ENCODE measurements at places on chromosomes 4 and X.

- DNase-seq, result peak; percentile 4
Measured at GRCh38 chrX:19628011-19628575, 112.8 kb upstream of the MAP3K15 start.

GRCh38 chrX:129726307-129727111 lies 12.3 kb upstream of the XPNPEP2 start:
- DNase-seq, result peak; percentile 21

- peak; percentile 62 for DNase-seq
Measured at GRCh38 chrX:68995780-68996551, 167.1 kb downstream of the EFNB1 start.

GRCh38 chr4:169286562-169287301 lies 16.0 kb upstream of the SH3RF1 start:
- DNase-seq, result no peak

DNA sequence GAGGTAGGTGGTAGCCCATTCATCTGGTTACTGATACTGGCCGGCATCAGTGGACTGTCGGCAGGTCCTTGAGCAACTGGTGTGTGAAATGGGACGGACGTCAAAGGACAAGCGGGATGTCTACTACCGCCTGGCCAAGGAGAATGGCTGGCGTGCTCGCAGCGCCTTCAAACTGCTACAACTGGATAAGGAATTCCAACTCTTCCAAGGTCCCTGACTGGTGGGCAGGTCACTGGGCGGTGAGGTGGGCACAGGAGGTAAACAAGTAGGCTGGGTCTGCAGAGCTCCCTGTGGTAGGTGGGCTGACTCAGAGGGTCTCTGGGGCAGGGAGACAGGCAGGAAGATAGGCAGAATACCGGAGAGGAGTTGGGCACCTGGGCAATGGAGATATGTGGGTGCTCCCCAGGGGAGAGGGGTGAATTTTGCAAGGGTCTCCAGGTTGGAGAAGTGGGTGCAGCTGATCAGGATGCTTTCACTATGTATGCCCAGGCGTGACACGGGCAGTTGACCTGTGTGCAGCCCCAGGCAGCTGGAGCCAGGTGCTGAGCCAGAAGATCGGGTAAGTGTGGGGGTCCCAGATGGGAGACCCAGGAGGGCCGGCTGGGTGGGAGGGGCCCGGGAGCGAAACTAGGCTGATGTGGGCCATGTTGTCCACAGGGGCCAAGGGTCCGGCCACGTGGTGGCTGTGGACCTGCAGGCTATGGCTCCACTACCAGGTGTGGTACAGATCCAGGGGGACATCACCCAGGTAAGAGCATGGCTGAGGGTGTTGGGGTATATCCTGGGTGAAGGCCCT lies 2.2 kb downstream of the FTSJ1 start:
- no peak for DNase-seq

DNA sequence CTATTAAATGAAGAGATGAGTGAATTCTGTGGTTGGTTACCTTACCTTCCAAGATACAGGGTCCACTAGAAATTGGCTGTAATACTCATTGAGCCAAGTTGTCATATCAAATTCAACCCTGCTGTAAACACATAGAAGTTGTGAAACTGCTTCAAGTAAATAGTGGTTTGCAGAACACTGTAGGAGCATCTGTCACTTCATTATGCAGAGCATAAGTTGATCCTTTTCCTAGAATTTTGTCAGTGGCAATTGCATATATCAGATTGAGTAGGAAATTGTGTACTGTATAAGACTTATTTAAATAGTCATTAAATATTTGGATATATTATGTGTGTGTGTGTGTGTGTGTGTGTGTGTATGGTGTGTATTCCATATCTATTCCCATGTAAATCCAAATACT lies 8.8 kb upstream of the XK start:
- no peak for DNase-seq

- DNase-seq, result peak; percentile 82
Measured at GRCh38 chrX:48475774-48476577, at the start of gene FTSJ1. Gene FTSJ1 (plus strand): TSS chrX:48476199. CDS start chrX:48478048, 1,849 bp downstream.

DNA sequence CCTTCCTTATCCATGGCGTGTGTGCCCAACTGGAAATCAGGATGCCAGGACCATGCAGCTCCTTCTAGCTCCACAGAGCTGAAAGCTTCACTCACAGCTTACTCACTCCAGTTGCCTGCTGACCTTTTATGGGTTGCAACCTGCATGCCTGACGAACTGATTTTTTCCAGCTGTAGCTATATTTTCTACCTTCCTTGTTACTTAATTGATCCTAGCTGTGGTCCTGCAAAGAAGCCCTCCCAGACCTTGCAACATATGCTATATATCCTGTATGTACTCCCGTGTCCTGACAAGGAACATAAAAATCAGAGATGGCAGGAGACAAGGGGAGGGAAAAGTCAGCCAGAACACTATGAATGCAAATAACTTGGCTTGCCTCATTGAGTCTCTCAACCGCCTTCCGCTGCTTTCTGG lies 135.3 kb upstream of the LDB2 start:
- DNase-seq, result no peak

DNA sequence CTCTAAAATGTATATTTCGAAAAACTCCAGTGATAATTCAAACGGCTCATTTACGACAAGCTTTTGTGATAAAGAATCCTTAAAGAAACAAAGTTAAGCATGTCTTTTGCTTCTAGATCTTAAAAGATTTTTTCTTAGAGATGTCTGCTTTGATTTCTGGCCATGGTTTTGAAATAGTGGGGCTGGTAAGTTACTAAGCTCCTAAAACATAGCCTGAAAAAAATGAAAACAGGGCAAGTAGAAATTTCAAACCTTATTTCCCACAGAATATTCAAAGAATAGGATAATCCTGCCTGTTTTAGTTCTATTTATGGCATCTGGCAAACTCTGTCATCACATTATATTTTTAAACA lies 318.3 kb downstream of the ARHGAP24 start:
- no peak for DNase-seq

- DNase-seq, result no peak
Measured at GRCh38 chrX:8657883-8658282, 74.1 kb downstream of the ANOS1 start.

GRCh38 chr4:138616775-138617174 lies 374.6 kb upstream of the SLC7A11 start:
- no peak for DNase-seq

DNA sequence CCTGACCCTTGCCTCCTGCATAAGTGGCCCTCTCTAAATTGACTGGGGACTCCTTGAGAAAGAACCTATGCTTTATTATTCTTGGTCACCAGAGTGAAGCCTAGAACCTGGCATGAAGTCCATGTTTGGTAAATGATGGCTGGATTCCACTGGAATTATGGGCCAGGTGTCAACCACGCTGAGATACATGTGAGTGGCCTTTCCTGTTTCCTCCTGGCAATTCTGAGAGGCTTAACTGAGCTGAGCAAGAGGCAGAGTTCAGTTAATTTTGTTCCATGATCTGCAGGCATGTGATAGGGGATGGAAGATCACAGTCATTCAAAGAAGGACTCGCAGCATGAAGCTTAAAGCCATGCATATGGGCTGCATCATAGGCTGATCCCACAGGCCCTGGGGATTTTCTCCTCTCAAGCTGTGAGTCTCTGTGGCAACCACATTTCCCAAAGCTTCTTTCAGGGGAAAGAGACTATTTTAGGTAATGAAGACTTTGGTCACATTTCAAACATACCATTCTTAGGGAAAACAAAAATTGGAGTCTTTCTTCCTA lies 69.4 kb upstream of the CLNK start:
- no peak for DNase-seq

- no peak for DNase-seq
Measured at GRCh38 chrX:31228909-31229308, 157.1 kb upstream of the FTHL17 start.

DNA sequence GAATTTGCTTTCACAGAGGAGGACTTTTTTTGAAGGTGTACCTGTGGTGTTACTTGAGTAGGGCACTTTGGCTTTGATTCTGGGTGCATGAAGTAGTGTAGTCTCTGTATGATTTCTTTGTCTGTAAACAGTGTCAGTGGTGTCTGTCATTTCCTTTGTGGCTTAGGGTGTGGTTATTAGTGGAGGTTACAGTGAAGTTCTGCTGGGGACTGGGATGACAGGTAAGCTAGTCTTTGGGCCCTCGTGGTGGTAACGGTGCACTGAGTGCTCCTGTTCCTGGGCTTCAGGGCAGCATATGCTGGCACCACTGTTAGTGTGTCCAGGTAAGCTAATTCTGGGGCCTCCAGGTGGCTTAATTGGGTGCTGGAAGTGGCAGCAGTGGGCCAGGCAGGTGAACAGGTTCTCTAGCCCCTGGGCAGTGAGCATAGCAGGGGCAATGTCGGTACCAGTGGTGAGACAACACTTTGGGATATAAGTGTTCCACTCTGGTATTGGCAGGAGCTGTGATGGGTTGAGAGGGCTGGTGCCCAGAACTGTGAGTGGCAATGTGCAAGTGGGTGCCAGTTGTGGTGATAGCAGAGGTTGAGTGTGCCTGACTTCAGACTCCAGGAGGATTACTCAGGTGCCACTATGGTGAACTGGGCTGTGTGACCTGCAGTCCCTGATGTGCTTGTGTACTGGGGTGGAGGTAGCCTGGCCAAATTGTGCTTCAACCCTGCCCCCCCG lies 26.0 kb upstream of the VSIG1 start:
- DNase-seq, result no peak

DNA sequence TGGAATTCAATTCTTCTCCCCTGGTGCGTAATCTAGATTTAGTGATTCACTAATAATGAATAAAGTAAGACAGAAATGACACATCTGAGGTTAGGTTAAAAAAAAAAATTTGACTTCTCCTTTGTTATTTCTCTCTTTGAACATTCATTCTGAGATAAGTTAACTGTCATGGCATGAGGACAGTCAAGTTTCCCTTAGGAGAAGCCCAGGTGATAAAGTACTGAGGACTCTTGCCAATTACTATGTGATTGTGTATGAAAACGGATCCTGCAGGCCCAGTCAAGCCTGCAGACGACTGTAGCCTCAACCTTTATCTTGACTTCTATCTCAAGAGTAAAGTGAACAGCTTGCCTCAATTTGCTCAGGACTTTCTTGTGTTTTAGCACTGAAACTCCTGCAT lies 293.2 kb downstream of the PRR32 start:
- DNase-seq, result no peak

DNA sequence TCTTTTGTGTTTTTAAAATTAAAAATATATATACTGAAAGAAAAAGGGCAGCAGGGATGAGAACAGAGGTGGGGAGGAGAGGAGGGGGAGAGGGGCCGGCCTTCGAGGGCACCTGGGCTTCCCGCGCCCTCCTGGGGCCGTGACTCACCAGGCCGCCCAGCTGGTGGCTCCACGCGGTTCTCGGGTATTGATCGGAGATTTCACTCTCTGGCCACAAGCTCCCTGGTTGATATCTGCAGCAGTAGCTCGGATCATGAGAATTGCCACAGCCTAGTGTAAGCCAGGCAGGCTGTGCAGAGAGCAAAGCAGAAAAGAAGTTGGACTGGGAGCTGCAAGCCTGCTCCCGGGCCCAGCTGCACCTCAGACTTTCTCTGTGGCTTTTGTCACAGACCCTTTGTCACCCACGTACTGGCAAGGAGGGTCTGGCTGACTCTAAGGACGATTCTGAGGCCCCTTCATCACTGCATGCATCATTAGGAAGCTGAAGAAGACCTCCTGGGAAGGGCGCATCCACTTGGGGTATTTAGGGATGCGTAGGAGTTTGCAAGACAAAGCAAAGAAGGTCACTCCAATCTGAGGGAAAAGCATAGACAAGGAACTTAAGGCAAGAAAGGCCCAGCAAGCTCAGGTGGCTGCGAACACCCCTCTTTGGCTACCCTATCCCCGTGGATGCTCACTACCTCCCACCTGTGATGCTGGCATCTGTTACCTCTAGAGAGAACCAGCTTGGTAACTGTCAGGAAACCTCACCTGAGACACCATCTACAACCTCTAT lies 71.7 kb downstream of the CPZ start:
- DNase-seq, result no peak

DNA sequence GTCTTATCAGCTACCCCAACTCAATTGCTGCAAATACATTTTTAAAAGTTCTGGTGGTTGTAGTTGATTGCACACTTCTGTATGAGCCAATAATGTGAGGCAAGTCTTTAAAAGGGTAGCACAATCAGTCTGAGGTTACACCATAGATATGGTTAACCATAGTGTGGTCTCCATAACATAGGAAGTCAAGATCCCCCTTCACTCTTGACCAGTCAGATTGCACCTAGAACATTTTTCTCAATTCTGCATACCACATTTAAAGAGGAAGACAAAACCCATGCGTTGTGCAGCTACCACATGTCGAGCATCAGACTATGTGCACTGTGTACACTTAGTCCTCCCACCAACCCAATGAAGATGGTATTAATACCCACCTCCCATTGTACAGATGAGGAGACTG lies 26.5 kb upstream of the CYBB start:
- no peak for DNase-seq

GRCh38 chr4:120922381-120923206 lies at the start of gene PRDM5:
Gene PRDM5 (minus strand): TSS chr4:120922726. CDS start chr4:120922608, 118 bp downstream.
- DNase-seq, result peak; percentile 91

DNA sequence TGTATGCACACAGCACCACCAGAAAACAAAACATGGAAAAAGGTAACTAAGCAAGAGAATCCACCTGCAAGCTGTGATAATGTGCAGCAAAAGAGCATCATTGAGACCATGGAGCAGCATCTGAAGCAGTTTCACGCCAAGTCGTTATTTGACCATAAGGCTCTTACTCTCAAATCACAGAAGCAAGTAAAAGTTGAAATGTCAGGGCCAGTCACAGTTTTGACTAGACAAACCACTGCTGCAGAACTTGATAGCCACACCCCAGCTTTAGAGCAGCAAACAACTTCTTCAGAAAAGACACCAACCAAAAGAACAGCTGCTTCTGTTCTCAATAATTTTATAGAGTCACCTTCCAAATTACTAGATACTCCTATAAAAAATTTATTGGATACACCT lies 90.2 kb downstream of the TET2 start:
- no peak for DNase-seq

DNA sequence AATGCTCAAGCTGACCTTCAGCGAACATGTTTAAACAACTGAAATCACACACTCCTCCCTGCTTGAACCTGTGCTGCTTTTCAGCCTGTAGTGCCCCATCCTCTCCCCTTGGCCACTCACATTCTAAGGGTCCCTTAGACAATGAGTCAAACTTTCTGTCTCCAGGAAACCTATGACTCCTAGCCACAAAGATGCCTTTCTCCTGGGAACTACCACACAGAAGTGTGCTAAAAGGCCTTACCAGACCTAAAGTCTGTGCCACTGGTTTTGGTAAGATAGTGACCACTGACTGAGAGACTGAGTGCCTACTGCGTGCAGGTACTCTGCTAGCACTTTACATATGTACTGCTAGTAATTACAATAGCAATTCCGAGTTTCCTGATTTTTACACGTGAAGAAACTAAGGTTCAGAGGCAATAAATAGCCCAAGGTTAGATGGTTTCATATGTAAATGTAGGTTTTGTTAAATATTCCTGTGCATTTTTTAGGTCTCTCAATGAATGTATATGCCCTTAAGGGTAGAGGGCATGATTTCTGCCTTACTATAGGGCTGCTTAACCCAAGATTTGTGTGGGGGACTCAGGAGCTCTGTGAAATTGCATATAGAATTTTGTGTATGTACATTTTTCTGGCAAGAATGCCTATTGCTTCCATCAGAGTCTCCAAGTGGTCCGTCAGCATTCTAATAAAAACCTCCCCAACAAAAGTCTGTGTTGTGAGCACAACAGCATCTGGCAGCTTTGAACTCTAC lies 71.1 kb downstream of the NSG1 start:
- no peak for DNase-seq

Measured in right kidney (tissue), 9 donors.